ENCODE measurements at places on chromosomes 16 and 17. TPM values are rescaled to one million over a fixed set of nuclear protein-coding genes. Genes with fewer than 3 reads are reported as not detected.

The MYO19 gene
- total RNA-seq: 110 TPM

The CD300E gene
- not detected for total RNA-seq

The KRT39 gene
- total RNA-seq: not detected

The UBN1 gene
- total RNA-seq: 19.3 TPM

The FASN gene
- total RNA-seq: 259 TPM

The CCDC144A gene
- total RNA-seq: 7.0 TPM

DNA sequence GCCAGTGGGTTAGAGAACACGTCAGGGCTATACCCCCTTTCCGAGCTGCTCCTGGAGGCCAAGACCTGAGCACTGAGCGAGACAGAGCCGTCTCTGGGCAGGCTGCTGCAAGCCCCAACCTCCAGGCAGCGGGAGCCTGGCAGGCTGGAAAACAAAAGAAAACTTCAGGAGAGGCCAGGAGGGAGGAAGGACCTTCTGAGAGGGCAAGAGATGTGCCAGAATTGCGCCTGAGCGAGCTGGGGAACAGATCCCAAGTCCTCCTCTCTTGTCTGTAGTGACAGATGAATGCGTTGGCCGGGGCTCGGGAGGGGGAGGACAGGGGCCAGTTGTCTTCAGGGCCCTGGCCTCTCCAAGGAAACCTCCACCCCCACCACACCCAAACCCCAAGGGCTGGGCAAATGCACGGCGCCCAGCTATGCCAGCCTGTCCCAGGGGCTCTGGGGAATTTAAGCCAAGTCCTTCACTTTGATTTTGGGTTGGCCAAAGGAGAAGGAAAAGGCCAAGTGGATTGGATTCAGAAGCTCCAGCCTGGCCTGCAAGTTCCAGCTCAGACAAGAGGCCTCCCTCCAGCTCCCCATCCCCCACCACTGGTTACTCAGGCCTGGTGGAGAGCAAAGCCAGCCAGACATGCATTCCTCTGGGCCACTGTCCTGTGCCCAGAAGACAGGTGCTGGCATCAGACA is 18.1 kb downstream of the SDK2 start:
- DNase-seq: no peak

GRCh38 chr17:16880121-16880842 is 91.6 kb downstream of the TNFRSF13B start:
- DNase-seq: no peak

GRCh38 chr17:27336184-27336583 is 42.3 kb downstream of the WSB1 start:
- no peak for DNase-seq

GRCh38 chr17:31085563-31085962 is 9.2 kb upstream of the NF1 start:
- no peak for DNase-seq

- no peak for DNase-seq
Measured at GRCh38 chr16:57945740-57946138, 25.2 kb downstream of the CNGB1 start.

- DNase-seq: no peak
Measured at GRCh38 chr17:80719449-80719848, 174.8 kb downstream of the RPTOR start.

DNA sequence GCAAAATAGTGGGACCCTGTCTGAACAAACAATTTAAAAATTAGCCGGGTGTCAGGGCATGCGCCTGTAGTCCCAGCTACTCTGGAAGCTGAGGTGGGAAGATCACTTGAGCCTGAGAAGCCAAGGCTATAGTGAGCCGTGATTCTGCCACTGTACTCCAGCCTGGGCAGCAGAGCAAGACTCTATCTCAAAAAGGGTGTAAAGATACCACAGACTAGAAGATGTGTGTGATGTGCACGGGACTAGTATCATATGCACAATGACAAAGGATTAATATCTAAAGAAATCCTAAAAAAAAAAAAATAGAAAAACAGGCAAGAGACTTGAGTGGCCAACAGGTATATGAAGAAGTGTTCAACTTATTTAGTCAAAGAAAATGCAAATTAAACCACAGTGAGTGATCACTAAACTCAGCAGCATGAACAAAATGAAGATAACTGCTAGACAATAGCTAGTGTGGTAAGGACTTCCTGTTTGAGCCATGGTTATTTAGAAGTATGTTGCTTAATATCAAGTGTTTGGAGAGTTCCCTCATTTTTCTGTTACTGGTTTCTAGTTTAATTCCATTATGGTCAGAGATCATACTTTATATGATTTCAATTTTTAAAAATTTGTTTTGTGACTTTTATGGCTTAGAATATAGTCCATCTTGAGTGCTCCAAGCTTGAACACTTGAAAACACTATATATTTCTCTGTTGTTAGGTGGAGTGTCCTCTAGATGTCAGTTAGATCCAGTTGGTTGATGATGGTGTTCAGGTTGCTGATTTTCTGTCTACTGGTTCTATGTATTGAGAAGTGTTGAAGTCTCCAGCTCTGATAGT is 14.7 kb upstream of the SLX4 start:
- DNase-seq: no peak

DNA sequence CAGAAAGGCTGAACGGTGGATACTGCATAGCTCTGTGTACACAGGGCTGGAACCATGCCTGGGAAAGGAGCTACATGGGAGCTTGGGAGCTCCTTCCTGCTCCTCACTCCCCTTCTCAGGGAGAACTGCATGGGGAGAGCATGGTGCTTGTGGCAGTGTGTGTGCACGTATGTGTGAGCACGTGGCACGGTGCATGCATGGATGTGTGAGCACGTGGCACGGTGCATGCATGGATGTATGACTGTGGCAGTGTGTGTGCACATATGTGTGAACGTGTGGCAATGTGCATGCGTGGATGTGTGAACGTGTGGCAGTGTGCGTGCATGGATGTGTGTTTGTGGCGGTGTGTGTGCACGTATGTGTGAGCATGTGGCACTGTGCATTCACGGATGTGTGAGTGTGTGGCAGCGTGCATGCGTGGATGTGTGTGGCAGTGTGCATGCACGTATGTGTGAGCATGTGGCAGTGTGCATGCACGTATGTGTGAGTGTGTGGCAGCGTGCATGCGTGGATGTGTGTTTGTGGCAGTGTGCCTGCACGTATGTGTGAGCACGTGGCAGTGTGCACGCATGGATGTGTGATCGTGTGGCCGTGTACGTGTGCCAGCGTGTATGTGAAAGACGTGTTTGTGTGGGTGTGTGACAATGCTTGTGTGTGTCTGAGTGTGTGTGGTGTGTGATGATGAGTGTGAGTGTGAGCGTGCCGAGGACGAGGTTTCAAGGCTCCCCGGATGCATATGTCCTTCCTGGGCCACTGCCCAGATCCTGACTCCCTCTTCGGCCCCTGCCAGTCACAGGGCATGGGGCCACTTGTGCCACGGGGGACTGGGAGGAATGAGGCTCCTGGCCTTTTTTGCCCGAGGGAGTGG is 52.4 kb upstream of the JPH3 start:
- DNase-seq: no peak

GRCh38 chr17:14091367-14091766 is 22.1 kb downstream of the COX10 start:
- DNase-seq: no peak

GRCh38 chr16:65213866-65214595 is 92.2 kb upstream of the CDH11 start:
- DNase-seq: no peak

DNA sequence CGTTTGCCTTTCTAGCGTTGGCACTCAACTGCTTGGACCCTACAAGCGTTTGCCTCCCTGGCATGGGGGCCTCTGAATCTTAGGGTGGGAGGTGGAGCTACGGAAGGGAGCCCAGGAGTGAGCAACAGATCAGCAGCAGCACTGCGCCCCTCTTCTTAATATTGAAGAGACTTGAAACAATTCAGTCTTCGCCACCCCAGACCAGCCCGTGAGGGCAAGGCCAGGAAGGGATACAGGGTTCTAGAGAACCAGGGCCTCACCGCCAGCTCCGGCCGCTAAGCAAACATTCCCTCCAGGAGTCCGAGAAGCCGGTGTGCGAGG is 1.5 kb upstream of the GPRC5C start:
- DNase-seq: no peak

DNA sequence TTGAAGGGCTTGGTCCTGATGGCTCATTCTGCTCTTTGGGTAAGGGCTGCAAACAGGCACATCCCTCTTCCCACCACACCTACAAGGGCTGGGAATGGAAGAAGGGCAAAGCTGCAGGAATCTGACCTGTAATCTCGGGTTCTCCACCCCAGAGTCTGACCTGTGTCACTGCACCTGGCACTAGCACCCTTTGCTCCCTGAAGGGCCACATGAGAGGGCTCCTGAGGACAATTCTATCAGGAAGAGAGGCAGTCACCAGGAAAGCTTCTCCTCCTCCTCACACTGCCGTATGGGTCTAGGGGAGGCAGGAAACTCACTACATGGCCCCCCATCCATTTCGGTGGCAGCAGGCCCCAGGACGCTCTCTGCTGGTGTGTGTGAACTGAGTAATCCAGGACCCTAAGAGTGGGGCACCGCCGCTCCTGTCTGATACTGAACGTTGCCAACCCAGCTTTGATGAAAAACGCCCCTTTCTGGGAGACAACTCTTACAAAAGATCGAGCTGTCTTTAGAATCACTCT is 26.4 kb downstream of the TTLL6 start:
- no peak for DNase-seq

DNA sequence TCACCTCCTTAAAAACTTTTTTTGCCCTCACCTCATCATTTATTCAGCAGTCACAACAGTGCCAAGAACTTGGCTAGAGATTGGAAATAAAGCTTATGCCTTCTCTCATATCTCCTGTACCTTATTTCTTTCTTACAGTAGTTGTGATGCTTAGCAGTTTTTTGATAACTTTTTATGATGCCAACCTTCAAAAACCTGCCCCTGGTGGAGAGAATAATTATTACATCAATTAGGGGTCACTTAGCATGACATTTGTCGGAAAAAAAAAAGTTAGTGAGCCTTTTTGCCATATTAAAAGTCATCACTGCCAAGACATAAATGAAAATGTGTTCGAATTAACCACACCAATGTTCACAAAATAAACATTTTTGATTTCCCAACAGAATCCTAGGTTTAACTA is 296.6 kb downstream of the WWOX start:
- DNase-seq: no peak

GRCh38 chr17:81396722-81397313 is 1.6 kb downstream of the BAHCC1 start:
- DNase-seq: peak; percentile 61

GRCh38 chr17:55567240-55568214 is 56.3 kb upstream of the SMIM36 start:
- DNase-seq: no peak

- no peak for DNase-seq
Measured at GRCh38 chr16:56493126-56493525, 26.7 kb downstream of the BBS2 start.

DNA sequence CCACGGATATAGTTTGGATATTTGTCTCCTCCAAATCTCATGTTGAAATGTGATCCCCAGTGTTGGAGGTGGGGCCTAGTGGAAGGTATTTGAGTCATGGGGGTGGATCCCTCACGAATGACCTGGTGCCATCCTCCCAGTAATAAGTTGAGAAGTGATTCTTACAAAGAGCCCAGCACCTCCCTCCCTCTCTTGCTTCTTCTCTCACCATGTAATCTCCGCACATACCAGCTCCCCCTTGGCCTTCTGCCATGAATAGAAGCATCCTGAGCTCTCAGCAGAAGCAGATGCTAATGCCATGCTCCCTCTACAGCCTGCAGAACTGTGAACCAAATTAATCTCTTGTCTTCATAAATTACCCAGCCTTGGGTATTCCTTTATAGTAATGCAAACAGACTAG is 41.9 kb upstream of the RBBP6 start:
- no peak for DNase-seq

- peak; percentile 18 for DNase-seq
Measured at GRCh38 chr16:80585764-80586163, 45.0 kb downstream of the DYNLRB2 start.

- peak; percentile 91 for DNase-seq
Measured at GRCh38 chr16:88686439-88687253, at the start of gene SNAI3. SNAI3 (minus strand) TSS chr16:88686507; CDS start chr16:88686406, 101 bp downstream.

GRCh38 chr16:74451951-74452758 is 30.9 kb upstream of the CLEC18B start:
- DNase-seq: no peak

GRCh38 chr17:79608624-79608959 is 2.3 kb downstream of the RBFOX3 start:
- DNase-seq: no peak

DNA sequence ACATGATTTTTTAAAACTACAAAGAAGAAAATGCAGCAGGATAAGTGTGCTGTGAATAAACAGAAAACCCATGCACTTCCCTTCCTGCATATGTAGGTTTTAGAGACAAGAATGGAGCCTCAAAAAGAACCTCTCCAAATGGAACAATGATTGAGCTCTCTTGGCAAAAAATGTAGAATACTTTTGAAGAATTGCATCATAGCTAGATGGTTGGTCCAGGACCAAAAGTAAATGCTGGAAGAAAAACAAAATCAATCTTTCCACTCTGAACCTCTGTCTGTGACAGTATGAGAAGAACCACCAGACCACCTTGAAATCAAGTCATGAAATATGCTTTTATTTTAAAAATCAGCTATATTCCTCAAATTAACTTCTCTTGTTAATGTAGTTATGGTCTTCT is 17.5 kb downstream of the HELZ start:
- no peak for DNase-seq

GRCh38 chr16:18049547-18050133 is 286.9 kb downstream of the NPIPA8 start:
- no peak for DNase-seq

DNA sequence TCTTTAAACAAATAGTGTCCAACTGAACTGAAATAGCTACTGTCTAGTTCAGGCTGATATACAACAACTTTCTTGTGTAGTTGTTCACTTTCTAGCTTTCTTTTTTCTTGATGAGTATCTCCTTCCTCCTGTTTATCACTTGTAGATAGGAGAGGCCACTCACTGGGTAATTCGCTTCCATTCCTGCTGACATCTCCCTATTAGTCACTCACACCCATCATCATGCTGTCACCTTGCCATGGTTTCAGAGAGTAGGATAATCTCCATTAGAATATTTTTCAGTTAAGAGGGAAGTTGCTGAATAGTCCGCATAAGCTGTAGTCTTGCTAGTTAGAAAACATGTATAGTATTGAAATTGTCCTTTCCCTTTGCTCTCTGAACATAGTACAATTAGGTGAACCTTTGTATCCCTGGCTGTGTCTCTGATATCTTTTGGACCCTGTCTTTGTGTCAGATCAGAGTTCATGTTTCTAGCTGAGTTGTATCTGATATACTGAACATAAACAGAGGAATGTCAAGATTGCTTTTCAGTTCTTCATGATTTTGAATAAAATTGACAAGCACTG is 64.4 kb upstream of the RASL10B start:
- no peak for DNase-seq

- no peak for DNase-seq
Measured at GRCh38 chr17:70552230-70552981, 383.1 kb downstream of the KCNJ2 start.
